ENCODE measurements at places on chromosomes 2 and 18. TPM values are rescaled to one million over a fixed set of nuclear protein-coding genes. Genes with fewer than 3 reads are reported as not detected.

Gene CASP10
- 8.5 TPM for total RNA-seq

Gene FEV
- not detected for total RNA-seq

Gene OSR1
- total RNA-seq, result 2.6 TPM

Gene MARCHF4
- total RNA-seq, result not detected

Gene GKN2
- total RNA-seq, result not detected

DNA sequence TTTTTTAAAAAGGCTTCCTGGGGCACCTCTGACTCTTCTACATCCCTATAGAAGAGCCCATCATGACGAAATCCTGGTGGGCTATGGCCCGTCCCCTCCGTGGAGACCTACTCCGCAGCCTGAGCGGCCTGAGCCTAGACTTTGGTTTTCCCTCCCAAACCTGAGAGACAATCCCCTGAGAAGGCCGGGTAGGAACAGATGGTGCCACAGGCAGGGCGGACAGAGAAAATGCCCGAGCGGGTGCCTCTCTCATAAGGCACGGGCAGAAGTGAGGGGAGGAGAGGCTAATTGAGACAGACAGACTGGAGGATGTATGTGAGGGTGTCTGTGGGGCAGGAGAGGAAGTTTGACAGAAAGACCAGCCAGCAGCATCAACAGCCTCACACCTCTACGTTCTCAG is 20.2 kb upstream of the SFXN5 start:
- DNase-seq, result no peak

GRCh38 chr18:76420898-76421684 is 74.0 kb downstream of the ZNF516 start:
- no peak for DNase-seq

DNA sequence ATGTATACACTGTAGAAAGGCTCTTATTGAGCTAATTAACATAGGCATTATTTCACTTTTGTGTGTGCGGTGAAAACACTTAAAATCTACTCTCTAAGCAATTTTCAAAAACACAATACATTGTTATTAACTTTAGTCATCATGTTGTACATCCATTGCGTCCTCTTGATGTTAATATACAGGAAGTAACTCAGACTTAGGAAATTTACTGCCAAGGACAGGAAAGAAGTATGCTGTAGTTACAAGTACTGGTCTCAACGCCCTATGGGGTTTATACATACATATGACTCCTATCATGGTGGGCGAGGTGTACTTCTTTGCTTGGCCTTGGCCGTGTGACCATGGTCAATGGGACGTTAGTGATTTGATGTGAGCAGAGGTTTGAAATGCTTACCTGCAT is 15.5 kb downstream of the SCTR start:
- DNase-seq, result no peak

DNA sequence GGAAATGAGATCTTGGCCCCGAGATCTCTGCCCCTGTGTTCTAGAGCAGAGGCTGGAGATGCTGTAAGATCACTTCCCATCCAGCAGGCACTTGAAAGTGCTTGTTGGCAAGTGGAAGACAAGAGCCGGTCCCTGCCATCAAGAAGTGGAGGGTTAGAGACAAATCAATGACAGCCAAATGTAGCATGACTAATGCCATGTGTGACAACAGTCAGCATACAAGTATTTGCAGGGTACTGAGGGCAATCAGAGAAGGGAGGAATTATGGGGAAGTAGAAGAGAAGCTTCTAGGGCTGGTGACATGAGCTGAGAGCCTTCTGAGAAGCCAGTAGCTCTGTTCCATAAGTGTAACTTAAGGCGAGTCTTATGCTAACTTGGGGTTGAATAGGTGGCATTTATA is 58.6 kb downstream of the TMEM17 start:
- no peak for DNase-seq

DNA sequence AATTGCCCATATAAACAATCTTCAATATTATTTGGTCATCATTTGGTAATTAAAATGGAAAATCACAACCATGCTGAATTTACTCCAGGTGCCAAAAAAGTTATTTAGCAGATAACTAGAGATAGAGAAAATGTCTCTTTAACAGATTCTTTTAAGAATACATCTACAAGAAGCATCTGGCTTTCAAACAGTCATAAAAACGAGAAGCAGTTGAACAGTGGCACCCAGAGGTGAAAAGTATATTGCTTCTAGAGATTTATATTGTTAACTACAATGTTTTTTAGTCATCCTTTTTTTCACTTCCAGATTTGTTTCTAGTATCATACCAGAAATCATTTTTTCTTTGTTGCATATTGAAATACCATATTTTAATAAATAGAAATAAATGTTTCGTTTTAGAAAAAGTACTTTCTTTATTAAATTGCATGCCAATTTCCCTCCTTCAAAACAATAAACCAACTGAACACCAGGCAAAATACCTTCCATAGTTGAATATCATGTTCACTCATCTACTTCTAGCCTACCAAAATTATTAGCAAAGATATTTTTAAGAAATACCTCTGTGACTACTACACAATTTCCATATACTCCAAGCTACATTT is 65.4 kb upstream of the HNRNPA3 start:
- peak; percentile 41 for DNase-seq

GRCh38 chr2:60527762-60528161 is 25.7 kb downstream of the BCL11A start:
- no peak for DNase-seq

- DNase-seq, result peak; percentile 72
Measured at GRCh38 chr18:34942276-34942675, 98.9 kb upstream of the MAPRE2 start.
